Dorsolateral prefrontal cortex (tissue), 122 donors: ENCODE measurements at places on chromosomes 6 and 20.
A peak's percentile ranks its signal among the peaks of the same experiment; 100 is the strongest.

- no peak for DNase-seq
Measured at GRCh38 chr20:10381477-10381876, 52.5 kb downstream of the MKKS start.

DNA sequence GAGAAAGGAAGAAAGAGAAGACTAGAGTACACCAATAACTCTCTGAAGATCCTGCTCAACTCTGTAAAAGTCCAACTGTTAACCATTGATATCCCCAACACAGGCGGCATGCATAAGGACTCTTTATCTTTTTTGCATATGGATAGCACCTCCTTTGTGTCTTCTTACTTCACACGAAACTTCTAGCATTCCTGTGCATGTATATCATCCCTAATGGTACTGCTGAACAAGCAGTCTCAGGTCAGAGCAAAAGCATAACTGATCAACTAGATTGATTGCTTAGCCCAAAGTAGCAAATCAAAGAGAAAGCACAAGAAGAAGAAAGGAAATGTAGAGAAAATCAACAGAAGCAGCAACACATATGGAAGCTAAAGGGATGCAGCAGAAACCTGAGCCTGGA is 234.4 kb downstream of the SYNE1 start:
- no peak for DNase-seq

DNA sequence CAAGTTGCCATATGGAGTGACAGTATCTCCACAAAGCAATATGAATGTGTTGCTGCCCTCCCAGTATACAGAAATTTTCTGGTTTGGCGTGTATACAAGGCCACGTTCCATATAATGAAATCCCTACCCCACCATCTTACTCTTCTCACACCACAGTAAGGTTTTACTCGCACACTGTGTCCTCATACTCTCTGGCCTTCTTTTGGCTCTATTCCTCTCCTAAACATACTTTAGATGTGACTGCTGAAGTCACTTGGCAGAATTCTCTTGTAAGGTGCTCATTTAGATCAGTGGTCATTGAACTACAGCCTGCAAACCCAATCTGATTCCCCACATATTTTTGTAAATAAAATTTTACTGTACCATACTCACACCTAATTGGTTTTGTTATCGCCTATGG is 123.2 kb downstream of the RFPL4B start:
- no peak for DNase-seq

DNA sequence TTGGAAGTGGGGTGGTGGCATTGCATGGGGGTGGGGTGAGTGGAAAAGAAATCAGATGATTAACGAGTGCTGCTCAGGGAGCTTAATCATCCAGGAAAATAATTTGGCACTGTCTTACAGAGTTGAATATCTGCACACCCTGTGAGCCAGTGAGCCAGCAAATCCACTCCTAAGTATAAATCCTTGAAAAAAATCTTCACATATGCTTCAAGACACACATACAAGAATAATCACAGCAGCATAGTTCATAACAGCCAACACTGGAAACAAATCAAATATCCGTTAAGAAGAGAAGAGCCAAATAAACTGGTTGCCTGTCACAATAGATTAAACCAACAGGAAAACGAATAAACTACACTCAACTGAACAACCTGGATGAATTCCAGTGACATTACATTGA is 62.8 kb downstream of the SAMD3 start:
- DNase-seq, result no peak

GRCh38 chr6:166056637-166057036 is 111.0 kb downstream of the TBXT start:
- peak; percentile 72 for DNase-seq
